ENCODE measurements at places on chromosomes 13 and 19. TPM values are rescaled to one million over a fixed set of nuclear protein-coding genes. Genes with fewer than 3 reads are reported as not detected.

Gene GDF15
- 64.0 TPM for total RNA-seq

Gene KIR3DL2
- not detected for total RNA-seq

Gene STOML3
- 9.8 TPM for total RNA-seq

Gene PRODH2
- total RNA-seq, result not detected

Gene IGFL1
- not detected for total RNA-seq

Gene ZBTB32
- total RNA-seq, result 0.28 TPM

Gene CCL25
- total RNA-seq, result not detected

Gene SLC25A41
- not detected for total RNA-seq

Gene TYK2
- 175 TPM for total RNA-seq

Gene CNMD
- 1.2 TPM for total RNA-seq

Gene PLIN4
- 5.0 TPM for total RNA-seq

Gene EDNRB
- total RNA-seq, result 155 TPM

Gene POLRMT
- 16.1 TPM for total RNA-seq

Gene HS6ST3
- 0.17 TPM for total RNA-seq

Gene ITGBL1
- 7.2 TPM for total RNA-seq

Gene FXYD7
- not detected for total RNA-seq

Gene OXGR1
- total RNA-seq, result 0.71 TPM

Gene CD177
- total RNA-seq, result 25.1 TPM

Gene SLAIN1
- total RNA-seq, result 13.3 TPM

Gene LILRB5
- total RNA-seq, result 2.2 TPM

Gene SYT3
- total RNA-seq, result 0.60 TPM

Gene FREM2
- total RNA-seq, result 15.7 TPM

Gene IL12RB1
- 7.8 TPM for total RNA-seq

Gene USF2
- 138 TPM for total RNA-seq

Data from lung (tissue), 17 donors.